ENCODE measurements at places on chromosomes 4 and X.

DNA sequence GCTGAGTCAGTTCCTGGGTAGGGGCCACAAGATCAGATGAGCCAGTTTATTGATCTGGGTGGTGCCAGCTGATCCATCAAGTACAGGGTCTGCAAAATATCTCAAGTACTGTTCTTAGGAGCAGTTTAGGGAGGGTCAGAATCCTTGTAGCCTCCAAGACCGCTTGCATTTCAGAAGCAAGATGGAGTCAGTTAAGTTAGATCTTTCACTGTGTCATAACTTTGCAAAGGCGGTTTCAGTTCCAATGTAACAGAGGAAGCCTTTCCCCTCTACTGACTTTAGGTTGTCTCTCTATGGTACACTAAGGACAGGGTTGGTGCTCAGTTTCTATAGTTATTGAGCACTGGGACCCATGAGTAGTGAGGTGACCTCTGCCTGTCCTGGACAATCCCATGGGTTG is 127.3 kb upstream of the WDR1 start:
- DNase-seq, result no peak

DNA sequence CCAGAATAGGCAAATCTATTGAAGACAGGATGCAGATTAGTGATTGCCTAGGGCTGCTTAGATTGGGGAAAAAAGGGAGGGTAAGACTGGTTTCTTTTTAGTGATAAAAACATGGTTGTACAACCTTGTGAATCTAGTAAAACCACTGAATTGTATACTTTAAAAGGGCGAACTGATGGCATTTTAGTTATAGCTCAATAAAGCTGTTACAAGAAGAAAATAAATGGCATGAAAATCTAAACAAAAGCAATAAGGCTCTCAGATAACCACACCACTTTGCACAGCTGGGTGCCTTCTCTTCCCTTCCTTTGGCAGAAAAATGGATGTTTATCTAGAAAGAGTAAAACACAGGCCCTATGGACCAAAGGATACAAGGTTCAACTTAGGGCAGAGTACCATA is 69.6 kb downstream of the F9 start:
- DNase-seq, result no peak

DNA sequence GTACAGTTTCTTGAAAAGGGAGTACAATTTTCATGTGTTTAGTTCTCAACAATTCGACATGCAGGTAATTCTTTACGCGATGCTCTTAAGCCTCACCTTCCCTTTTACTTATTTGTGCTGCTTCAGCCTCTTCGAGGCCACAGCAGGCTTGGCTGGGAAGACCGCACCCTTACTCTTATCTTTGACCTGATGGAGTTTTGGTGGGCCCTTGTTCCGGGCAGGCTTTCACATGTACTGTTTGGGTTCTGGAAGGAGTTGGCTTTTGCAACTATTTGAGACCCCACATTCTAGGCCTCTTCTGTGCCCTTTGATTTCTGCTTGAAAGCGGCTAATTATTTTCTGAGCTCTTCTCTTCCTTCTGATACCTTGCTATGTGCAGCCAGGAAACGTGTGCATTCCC is 60.2 kb downstream of the FAM193A start:
- DNase-seq, result no peak

DNA sequence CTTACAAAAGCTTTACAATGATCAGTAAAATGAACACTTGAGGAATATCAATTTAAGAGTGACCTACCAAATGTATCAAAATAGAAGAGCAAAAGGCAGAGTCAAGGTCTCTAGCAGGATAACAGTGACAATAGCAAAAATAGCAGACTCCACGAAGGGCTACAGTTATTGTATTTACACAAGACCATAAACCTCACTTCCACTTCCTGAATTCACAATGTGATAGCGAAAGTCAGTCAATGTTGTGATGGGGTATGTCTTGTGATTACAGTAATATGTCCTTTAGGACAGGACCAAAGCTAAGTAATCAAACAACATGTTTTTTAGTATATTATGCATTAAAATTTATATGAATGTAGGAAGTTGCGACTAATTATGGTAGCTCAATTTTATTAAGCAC is 139.6 kb downstream of the IQCM start:
- no peak for DNase-seq

GRCh38 chrX:19174401-19175025 is 52.2 kb upstream of the ADGRG2 start:
- DNase-seq, result no peak

DNA sequence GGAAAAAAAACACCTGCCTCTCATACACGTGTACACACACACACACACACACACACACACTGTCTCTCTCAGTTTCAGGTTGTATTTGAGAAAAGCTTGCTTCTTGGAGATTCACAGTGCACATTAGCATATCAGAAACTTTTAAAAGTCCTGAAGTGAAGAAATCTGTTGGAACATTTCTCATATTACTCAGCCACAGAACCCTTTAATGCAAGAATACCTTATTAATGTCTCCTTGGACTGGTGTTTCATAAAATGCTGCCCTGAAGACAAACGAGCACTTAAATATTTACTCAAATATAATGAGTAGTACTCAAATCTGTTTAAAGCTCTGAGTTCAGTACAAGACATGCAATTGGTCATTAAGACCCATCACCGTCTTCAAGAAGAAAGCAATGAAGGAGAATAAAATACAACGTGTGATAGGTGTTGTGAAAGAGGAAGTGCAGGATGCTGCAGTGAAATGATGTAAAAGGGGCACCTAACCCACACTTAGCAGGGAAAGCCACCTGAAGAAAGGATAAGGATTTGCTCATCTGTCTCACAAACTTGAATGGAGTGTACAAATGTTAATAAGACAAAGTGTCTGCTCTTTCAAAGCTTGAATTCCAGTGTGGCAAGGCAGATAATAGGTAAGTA is 57.0 kb downstream of the DCLK2 start:
- no peak for DNase-seq

DNA sequence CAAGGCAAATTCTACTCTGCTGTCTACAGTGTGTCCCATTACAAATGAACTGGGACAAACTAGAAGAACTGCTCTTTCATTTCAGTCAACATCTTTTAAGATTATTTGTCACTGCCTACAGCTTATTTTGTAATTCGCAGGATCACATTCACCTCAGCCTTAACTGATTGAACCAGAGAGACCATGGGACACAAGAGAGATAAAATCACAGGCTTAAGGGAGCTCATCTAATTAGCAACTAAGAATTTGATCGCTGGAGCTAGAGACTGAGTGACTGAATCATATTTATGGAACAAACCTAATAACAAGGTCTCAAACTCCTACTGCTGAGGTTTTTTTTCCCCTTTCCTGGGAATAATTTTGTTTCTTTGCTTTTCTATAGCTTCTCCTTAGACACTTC is 898.2 kb downstream of the PCDH18 start:
- DNase-seq, result no peak

GRCh38 chr4:166174717-166175490 is 301.9 kb downstream of the TLL1 start:
- DNase-seq, result no peak
